ENCODE measurements at places on chromosomes 2 and 18.

- no peak overlapping the region for H3K27ac ChIP-seq
- H3K27me3 ChIP-seq = no peaks in the 10 kb centered on the region
- H3K36me3 ChIP-seq = no peaks in the 10 kb centered on the region
These were observed 1154.4 kb downstream of the DPP10 start for GRCh38 chr2:115596659-115597375.

- peaks cover 52% of the 10 kb centered on the region for H3K4me1 ChIP-seq
- no peaks in the 10 kb centered on the region for H3K36me3 ChIP-seq
- H3K27me3 ChIP-seq = no peaks in the 10 kb centered on the region
- no peak for DNase-seq
- H3K4me3 ChIP-seq = no peak overlapping the region
- no peak overlapping the region for H3K27ac ChIP-seq
These were observed 13.2 kb downstream of the ADRA2B start for GRCh38 chr2:96103187-96103601.

GRCh38 chr18:46293742-46294181 lies 189.6 kb downstream of the HAUS1 start:
- H3K4me1 ChIP-seq = no peaks in the 10 kb centered on the region
- no peak overlapping the region for H3K4me3 ChIP-seq
- DNase-seq = no peak

DNA sequence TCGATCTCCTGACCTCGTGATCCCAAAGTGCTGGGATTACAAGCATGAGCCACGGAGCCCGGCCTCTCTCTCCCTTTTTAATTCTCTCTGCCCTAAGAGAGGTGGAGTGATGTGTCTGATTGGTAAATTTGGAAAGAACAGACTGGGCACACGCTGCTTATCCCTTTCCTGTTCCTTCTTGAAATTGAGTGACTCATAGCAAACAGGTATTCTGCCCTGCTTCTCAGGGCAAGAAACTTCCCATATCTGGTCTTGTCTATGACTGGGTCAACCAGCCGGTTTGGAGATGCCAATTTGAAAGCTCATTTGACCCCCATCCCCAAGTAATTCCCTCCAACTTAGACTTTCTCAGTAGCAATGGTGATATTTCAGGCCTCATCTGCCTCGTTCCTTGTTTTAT lies 15.0 kb downstream of the LYPD1 start:
- H3K27me3 ChIP-seq = no peaks in the 10 kb centered on the region
- no peaks in the 10 kb centered on the region for H3K36me3 ChIP-seq
- no peaks in the 10 kb centered on the region for H3K4me1 ChIP-seq
- DNase-seq = no peak
- H3K4me3 ChIP-seq = no peak overlapping the region

GRCh38 chr2:41000906-41001305 lies 549.0 kb upstream of the SLC8A1 start:
- no peaks in the 10 kb centered on the region for H3K27me3 ChIP-seq
- no peak overlapping the region for H3K4me3 ChIP-seq
- no peaks in the 10 kb centered on the region for H3K4me1 ChIP-seq
- no peaks in the 10 kb centered on the region for H3K36me3 ChIP-seq
- no peak overlapping the region for H3K27ac ChIP-seq
- DNase-seq = no peak

- no peak for DNase-seq
- H3K4me3 ChIP-seq = no peak overlapping the region
- no peaks in the 10 kb centered on the region for H3K27me3 ChIP-seq
These were observed 615.8 kb upstream of the SALL3 start for GRCh38 chr18:78363556-78364387.

DNA sequence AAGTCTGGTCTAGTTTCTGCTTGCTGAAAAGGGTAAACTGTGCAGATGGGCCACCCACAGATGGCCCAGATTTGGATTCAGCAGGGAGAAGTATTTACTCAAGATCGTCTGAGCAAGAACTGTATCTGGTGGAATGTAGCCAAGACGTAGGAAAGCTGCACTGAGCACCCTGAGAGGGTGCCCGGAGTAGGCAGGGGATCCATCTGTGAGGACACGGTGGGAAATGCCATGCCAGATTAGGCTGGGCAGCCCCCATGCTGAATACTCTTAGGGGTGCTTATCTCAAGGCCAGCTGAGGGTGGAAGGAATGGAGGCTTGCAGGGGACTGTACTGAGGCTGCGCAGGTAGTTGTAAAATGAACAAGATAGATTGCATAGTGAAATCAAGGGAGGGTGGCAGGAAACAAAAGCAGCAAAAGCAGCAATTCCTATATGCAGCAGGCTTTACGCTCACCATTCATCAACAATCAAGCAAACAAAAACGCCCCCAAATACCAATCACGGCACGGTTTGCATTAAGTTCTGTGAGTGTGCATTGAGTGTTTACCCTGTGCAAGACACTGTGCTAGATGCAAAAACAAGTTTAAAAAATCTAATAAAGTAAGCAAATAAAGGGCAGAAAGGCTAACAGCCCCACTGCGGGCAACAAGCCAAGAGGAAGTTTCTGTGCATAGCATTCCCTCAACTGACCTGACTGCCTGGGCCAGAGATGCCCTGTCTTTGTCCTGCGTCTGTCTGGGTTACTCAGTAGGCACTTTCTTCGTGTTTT lies 32.2 kb upstream of the LPIN2 start:
- no peaks in the 10 kb centered on the region for H3K27me3 ChIP-seq
- no peak for DNase-seq
- no peak overlapping the region for H3K4me3 ChIP-seq
- no peaks in the 10 kb centered on the region for H3K4me1 ChIP-seq
- no peaks in the 10 kb centered on the region for H3K36me3 ChIP-seq
- no peak overlapping the region for H3K27ac ChIP-seq

GRCh38 chr2:47601568-47601967 lies 181.4 kb upstream of the MSH6 start:
- no peak overlapping the region for H3K27ac ChIP-seq
- no peaks in the 10 kb centered on the region for H3K4me1 ChIP-seq
- H3K36me3 ChIP-seq = no peaks in the 10 kb centered on the region
- DNase-seq = no peak
- H3K27me3 ChIP-seq = no peaks in the 10 kb centered on the region

DNA sequence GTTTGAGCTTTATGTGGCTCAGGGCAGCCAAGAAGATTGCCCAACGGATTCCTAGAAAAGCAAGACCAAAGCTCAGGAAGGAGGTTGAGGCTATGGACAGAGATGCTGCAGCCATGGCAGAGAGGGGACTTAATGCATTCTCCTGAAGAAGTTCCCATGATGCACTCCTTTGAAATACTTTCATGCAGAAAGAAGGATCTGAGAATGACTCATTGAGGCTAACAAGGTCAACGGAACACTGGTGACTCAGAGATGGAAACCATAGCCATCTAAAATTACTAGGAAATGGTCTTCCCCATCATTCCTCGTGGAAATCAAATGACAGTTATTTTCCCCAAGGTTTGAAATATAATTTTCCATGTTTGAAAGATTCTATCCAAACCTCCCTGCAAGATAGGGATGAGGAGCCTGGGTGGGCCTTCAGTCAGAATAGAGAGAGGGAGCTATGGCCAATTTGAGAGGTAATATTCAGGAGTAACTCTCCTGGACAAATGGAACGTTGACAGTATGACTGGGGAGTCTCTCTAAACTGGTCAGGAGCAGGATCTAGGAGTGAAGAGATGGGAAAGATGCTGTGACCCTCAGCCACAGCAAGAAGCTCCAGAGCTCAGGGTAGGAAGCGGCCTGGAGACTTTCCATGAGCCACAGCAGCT lies 63.0 kb downstream of the REEP1 start:
- no peaks in the 10 kb centered on the region for H3K36me3 ChIP-seq
- no peaks in the 10 kb centered on the region for H3K4me1 ChIP-seq
- H3K27me3 ChIP-seq = no peaks in the 10 kb centered on the region
- H3K4me3 ChIP-seq = no peak overlapping the region

DNA sequence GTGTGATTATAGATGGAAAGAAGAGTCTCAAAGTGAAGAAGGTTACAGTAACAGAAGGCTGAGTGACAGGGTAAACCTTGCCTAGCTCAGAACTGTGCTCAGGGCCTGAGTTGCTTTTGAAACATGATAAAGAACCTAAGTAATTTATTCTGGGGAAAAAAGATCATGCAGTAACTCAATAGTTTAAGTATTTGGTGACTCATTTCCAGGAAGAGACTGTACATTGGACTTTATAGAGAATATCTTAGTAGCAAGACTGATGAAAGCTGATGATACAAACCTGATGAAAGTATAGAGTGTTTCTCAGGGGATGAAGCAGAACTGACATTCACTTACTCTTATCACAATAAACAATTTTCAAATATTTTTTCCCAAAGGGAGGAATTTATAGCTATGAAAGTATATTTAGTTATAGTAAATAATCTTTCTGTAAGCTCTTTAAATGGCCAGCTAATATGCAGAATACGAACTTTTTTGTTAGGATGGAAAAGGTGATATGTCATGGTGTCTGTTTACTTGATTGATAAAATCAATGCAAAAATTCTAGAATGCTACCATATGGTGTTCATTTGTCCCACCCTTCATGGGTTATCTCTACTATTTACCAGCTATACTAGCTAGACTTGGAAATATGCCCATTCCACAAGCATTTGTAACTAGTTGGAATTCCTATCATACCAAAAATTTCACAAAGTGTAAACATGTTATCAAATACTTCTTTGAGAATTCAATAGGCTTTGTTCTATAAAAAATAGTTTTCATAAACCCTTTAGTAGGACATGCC lies 1265.5 kb upstream of the ACVR2A start:
- no peak overlapping the region for H3K4me3 ChIP-seq
- no peak for DNase-seq
- no peaks in the 10 kb centered on the region for H3K36me3 ChIP-seq
- no peaks in the 10 kb centered on the region for H3K4me1 ChIP-seq
- no peak overlapping the region for H3K27ac ChIP-seq

DNA sequence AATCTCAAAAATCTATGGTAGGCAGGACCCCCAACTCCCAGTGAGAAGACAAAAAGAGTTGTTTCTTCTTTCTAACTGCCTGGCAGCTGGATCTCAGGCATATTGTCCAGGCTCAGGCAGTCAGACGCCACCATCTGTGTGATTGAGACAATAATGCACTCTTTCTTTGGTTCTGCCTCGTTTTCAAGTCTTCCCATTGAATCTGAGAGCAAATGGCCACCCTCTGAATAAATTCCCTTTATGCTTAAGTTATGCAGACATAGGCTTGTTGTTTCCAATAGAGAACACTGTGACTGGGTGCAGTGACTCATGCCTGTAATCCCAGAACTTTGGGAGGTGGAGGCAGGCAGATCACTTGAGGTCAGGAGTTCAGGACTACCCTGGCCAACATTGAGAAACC lies 15.3 kb upstream of the CD207 start:
- H3K4me1 ChIP-seq = no peaks in the 10 kb centered on the region
- no peaks in the 10 kb centered on the region for H3K27me3 ChIP-seq
- no peak overlapping the region for H3K27ac ChIP-seq
- DNase-seq = no peak

- H3K27me3 ChIP-seq = no peaks in the 10 kb centered on the region
- no peak overlapping the region for H3K27ac ChIP-seq
- H3K4me3 ChIP-seq = no peak overlapping the region
- no peaks in the 10 kb centered on the region for H3K36me3 ChIP-seq
- no peaks in the 10 kb centered on the region for H3K4me1 ChIP-seq
- DNase-seq = no peak
These were observed 40.8 kb downstream of the GTF3C3 start for GRCh38 chr2:196758474-196759377.

DNA sequence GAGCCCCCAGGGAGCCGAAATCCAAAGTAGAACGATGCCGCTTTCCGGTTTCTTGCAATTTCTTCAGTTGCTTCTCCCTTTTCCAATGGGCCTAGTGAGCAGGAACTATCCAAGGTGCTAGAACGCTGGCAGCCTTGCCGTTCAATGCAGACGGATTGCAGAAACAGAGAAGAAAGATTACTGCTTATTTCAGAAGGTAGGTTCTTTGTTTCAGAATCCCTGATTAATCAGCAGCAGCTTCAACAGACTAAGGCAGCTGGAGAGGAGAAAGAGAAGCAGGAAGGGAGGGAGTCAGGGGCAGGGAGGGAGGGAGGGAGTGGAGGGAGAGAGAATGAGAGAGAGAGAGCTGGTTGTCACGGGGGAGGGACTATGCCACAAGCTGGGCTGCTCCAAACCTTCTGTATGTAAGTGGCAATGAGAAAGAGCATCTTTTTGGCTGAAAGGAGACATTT lies 576 bp downstream of the NYAP2 start:
- no peak for DNase-seq
- H3K27ac ChIP-seq = no peak overlapping the region
- H3K4me1 ChIP-seq = no peaks in the 10 kb centered on the region
- H3K4me3 ChIP-seq = no peak overlapping the region

- no peak for DNase-seq
- no peak overlapping the region for H3K4me3 ChIP-seq
- H3K27me3 ChIP-seq = no peaks in the 10 kb centered on the region
- no peaks in the 10 kb centered on the region for H3K36me3 ChIP-seq
- H3K4me1 ChIP-seq = no peaks in the 10 kb centered on the region
These were observed 209.5 kb downstream of the UBE2E3 start for GRCh38 chr2:181189951-181190350.

- H3K27me3 ChIP-seq = no peaks in the 10 kb centered on the region
- no peaks in the 10 kb centered on the region for H3K4me1 ChIP-seq
- peak overlapping the region; percentile 67 for H3K27ac ChIP-seq
- DNase-seq = no peak
These were observed 58.6 kb downstream of the CERS6 start for GRCh38 chr2:168514692-168515091.

- H3K4me3 ChIP-seq = no peak overlapping the region
- H3K27me3 ChIP-seq = no peaks in the 10 kb centered on the region
- H3K27ac ChIP-seq = no peak overlapping the region
- no peak for DNase-seq
- peaks cover 12% of the 10 kb centered on the region for H3K36me3 ChIP-seq
- H3K4me1 ChIP-seq = no peaks in the 10 kb centered on the region
These were observed 14.9 kb downstream of the TRMT61B start for GRCh38 chr2:28855193-28855592.

DNA sequence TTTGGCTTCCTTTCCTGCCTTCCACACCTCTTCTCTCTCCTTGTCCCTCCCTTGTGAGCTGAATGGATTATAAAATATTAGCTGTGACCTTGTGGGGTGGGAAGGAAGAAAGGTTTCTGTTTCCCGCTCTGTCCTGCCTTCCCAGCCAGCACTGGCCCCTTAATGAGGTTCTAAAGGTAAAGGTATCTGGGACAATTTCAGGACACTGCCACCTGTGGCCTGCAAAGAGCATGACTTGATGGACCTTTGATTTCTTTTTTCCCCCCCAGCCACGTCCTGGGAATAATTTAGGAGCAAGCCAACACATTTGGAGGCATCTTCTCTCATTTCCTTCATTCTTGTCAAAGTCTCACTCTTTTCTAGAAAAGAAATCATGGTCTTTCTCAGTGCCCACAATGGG lies 246.7 kb upstream of the EPAS1 start:
- no peaks in the 10 kb centered on the region for H3K27me3 ChIP-seq
- no peaks in the 10 kb centered on the region for H3K4me1 ChIP-seq
- no peak for DNase-seq
- H3K36me3 ChIP-seq = no peaks in the 10 kb centered on the region
- H3K27ac ChIP-seq = no peak overlapping the region

GRCh38 chr2:109415581-109416013 lies 198.2 kb downstream of the SEPTIN10 start:
- H3K36me3 ChIP-seq = no peaks in the 10 kb centered on the region
- no peak for DNase-seq
- H3K4me3 ChIP-seq = no peak overlapping the region
- H3K27me3 ChIP-seq = no peaks in the 10 kb centered on the region
- no peak overlapping the region for H3K27ac ChIP-seq

GRCh38 chr2:147232225-147232669 lies 612.6 kb upstream of the ACVR2A start:
- no peaks in the 10 kb centered on the region for H3K36me3 ChIP-seq
- no peaks in the 10 kb centered on the region for H3K27me3 ChIP-seq
- H3K4me3 ChIP-seq = no peak overlapping the region
- no peaks in the 10 kb centered on the region for H3K4me1 ChIP-seq
- DNase-seq = no peak
- no peak overlapping the region for H3K27ac ChIP-seq

Data from right atrium auricular region (tissue), 2 donors.